Activated T-helper 1 cell treated with anti-CD3 and anti-CD28 coated beads, Interleukin-12 subunit alpha, Interleukin-12 subunit beta, Interleukin-2, Interleukin-4 antibody, amounts not matched to agents 30 ng/mL and 10 ng/mL and 1 ng/mL, durations not matched to agents 14 hours and 24 hours and 36 hours (primary cell): ENCODE measurements at places on chromosomes 11 and 22. TPM values are rescaled to one million over a fixed set of nuclear protein-coding genes. Genes with fewer than 3 reads are reported as not detected.

Gene TTC36
- 0.59 and 0.91 TPM in 2 replicates for total RNA-seq

Gene ISX
- total RNA-seq, result not detected in 2 replicates

GRCh38 chr22:37932821-37933578 lies 20.4 kb downstream of the C22orf23 start:
- no peak overlapping the region for H3K27ac ChIP-seq
- H3K4me1 ChIP-seq, result peaks cover 11% of the 10 kb centered on the region
- H3K36me3 ChIP-seq, result peaks cover 22% of the 10 kb centered on the region
- no peak overlapping the region for H3K4me3 ChIP-seq

- peaks cover 2% of the 10 kb centered on the region for H3K27me3 ChIP-seq
- H3K4me1 ChIP-seq, result no peaks in the 10 kb centered on the region
- DNase-seq, result no peak
- no peaks in the 10 kb centered on the region for H3K36me3 ChIP-seq
- no peak overlapping the region for H3K4me3 ChIP-seq
Observed at GRCh38 chr22:49261616-49262015, 566.1 kb downstream of the BRD1 start.

DNA sequence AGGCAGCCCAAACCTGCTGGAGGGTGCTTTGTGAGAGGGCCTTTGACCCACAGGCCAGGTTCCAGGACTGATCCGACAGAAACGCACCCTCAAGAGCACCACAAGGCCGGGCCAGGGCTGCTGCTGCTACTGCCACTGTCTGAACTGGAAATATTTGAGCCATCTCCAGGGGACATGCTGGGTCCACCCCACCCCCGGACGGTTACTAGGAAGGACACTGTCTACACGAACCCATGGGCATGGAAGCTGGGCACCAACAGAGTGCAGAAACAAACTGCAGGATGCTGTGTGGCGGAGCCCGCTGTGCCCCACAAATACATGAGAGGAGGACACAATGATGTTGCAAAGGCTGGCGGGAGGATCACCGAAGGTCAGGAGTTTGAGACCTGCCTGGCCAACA lies 283.7 kb downstream of the CTTN start:
- H3K27me3 ChIP-seq, result peaks cover 3% of the 10 kb centered on the region
- H3K4me1 ChIP-seq, result no peaks in the 10 kb centered on the region
- no peak for DNase-seq

GRCh38 chr11:75553889-75554257 lies 8.2 kb upstream of the SERPINH1 start:
- no peak overlapping the region for H3K27ac ChIP-seq
- no peaks in the 10 kb centered on the region for H3K36me3 ChIP-seq
- peaks cover 6% of the 10 kb centered on the region for H3K27me3 ChIP-seq
- H3K4me3 ChIP-seq, result no peak overlapping the region
- no peak for DNase-seq
- H3K4me1 ChIP-seq, result no peaks in the 10 kb centered on the region

- H3K27me3 ChIP-seq, result peaks cover 28% of the 10 kb centered on the region
- DNase-seq, result no peak
- H3K27ac ChIP-seq, result no peak overlapping the region
- H3K4me3 ChIP-seq, result no peak overlapping the region
- no peaks in the 10 kb centered on the region for H3K36me3 ChIP-seq
- peaks cover 17% of the 10 kb centered on the region for H3K4me1 ChIP-seq
Observed at GRCh38 chr11:129819237-129819636, 3.6 kb downstream of the TMEM45B start.

DNA sequence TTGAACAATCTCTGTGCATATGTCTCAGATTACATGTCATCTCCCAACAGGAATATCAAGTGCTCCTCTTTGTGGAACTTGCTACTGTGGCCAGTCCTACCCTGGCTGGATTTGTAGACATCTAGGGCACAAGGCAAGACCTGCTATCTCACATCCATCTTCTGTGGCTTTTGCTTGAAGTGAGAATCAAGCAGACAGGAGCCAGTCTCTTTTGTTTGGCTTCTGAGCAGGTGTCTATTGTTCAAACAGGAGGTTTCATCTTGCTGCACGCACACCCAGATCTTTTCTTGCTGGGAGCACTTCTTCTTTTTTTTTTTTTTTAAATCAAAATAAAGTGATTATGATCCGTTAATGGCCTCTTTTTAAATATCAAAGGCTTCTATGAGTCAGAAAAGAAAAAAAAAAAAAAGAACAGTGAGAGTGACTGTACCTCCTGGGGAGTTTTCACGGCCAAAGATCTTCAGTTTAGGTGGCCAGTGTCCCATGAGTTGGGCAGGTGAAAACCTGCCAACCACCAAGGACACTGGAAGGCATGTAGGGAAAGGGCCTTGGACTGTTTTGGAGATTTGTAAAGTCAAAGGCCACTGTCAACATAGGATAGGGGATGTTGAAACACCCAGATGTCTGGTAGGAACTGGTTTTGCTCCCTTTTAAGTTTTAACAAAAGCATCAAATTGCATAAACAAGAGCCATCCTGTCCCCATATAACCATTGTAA lies 78.1 kb downstream of the CD44 start:
- H3K27me3 ChIP-seq, result no peaks in the 10 kb centered on the region
- peak overlapping the region; percentile 24 for H3K4me3 ChIP-seq
- peak overlapping the region; percentile 10 for H3K27ac ChIP-seq
- peaks cover 43% of the 10 kb centered on the region for H3K4me1 ChIP-seq

GRCh38 chr22:35842954-35843353 lies 125.3 kb downstream of the APOL5 start:
- no peaks in the 10 kb centered on the region for H3K36me3 ChIP-seq
- H3K27me3 ChIP-seq, result peaks cover 21% of the 10 kb centered on the region
- no peak overlapping the region for H3K27ac ChIP-seq
- H3K4me3 ChIP-seq, result no peak overlapping the region
- no peaks in the 10 kb centered on the region for H3K4me1 ChIP-seq

- no peak overlapping the region for H3K27ac ChIP-seq
- no peak for DNase-seq
- H3K36me3 ChIP-seq, result no peaks in the 10 kb centered on the region
- H3K4me1 ChIP-seq, result no peaks in the 10 kb centered on the region
- no peak overlapping the region for H3K4me3 ChIP-seq
- H3K27me3 ChIP-seq, result no peaks in the 10 kb centered on the region
Observed at GRCh38 chr11:66815646-66816045, 27.6 kb upstream of the RCE1 start.
